ENCODE measurements at places on chromosomes 5 and 9.

DNA sequence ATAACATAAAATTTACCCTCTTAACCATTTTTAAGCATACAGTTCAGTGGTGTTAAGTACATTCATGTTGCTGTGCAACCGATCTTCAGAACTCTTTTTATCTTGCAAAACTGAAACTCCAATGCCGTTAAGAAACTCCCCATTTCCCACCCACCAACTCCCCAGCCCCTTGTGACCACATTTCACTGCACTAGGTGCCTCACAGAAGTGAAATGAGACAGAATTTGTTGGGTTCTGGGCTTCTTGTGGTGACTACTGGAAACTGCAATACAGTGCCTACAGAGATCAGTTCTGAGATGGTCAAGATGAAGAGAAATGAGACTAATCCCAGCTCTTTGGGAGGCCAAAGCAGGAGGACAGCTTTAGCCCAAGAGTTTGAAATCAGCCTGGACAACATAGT lies 202.1 kb upstream of the SLC30A5 start:
- H3K4me1 ChIP-seq, result no peaks in the 10 kb centered on the region
- H3K27ac ChIP-seq, result no peak overlapping the region
- DNase-seq, result no peak
- no peaks in the 10 kb centered on the region for H3K27me3 ChIP-seq

- no peaks in the 10 kb centered on the region for H3K4me1 ChIP-seq
- H3K36me3 ChIP-seq, result no peaks in the 10 kb centered on the region
- H3K27ac ChIP-seq, result no peak overlapping the region
- no peaks in the 10 kb centered on the region for H3K27me3 ChIP-seq
These were observed 39.8 kb upstream of the PITX1 start for GRCh38 chr5:135073761-135074345.

DNA sequence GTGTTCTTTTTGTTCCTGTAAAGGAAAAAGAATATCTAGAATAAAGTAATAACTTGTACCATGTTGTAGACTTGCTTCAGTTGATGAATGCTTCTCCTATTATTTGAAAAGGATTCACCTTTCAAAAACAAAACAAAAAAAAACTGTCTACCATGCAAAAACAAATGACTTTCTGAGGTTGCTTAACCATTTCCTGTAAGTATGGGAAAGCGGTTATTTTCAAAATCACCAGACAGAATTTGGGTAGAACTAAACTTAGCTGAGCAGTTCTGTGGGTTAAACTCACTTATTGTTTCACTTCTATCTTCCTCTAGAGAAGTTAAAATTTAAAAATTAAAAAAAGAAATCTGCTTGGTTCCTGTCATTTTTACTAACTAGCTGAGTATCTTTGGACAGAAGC lies 25.2 kb downstream of the LNPEP start:
- H3K36me3 ChIP-seq, result no peaks in the 10 kb centered on the region
- H3K27ac ChIP-seq, result no peak overlapping the region
- H3K4me1 ChIP-seq, result no peaks in the 10 kb centered on the region
- H3K27me3 ChIP-seq, result no peaks in the 10 kb centered on the region
- DNase-seq, result no peak

GRCh38 chr5:164098531-164098930 lies 593.1 kb downstream of the MAT2B start:
- H3K4me3 ChIP-seq, result no peak overlapping the region
- no peaks in the 10 kb centered on the region for H3K4me1 ChIP-seq
- no peaks in the 10 kb centered on the region for H3K36me3 ChIP-seq
- no peak overlapping the region for H3K27ac ChIP-seq

GRCh38 chr5:80082731-80083100 lies 47.6 kb downstream of the THBS4 start:
- peak; percentile 11 for DNase-seq
- H3K4me1 ChIP-seq, result peaks cover 3% of the 10 kb centered on the region
- H3K4me3 ChIP-seq, result no peak overlapping the region

DNA sequence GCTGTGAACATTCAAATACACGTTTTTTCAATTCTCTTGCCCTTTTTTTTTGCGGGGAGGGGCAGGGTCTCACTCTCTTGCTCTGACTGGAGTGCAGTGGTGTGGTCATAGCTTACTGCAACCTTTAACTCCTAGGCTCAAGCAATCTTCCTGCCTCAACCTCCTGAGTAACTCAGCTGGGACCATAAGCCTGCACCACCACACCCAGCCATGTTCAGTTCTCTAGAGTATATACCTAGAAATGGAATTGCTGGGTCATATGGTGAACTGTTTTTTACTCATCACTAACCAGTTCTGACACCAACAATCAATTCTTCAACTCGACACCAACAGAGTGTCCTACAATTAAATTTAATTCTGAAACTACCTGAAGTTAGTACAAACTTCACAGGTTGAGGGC lies 85.5 kb upstream of the ZNF169 start:
- no peak overlapping the region for H3K4me3 ChIP-seq
- no peaks in the 10 kb centered on the region for H3K4me1 ChIP-seq
- no peak for DNase-seq
- no peaks in the 10 kb centered on the region for H3K27me3 ChIP-seq

- no peaks in the 10 kb centered on the region for H3K27me3 ChIP-seq
- peak; percentile 37 for DNase-seq
- H3K36me3 ChIP-seq, result peaks cover 11% of the 10 kb centered on the region
- no peak overlapping the region for H3K27ac ChIP-seq
These were observed 732 bp downstream of the SNAPC3 start for GRCh38 chr9:15423231-15423985.

- no peak overlapping the region for H3K4me3 ChIP-seq
- H3K4me1 ChIP-seq, result no peaks in the 10 kb centered on the region
- H3K27ac ChIP-seq, result no peak overlapping the region
- H3K36me3 ChIP-seq, result no peaks in the 10 kb centered on the region
- no peaks in the 10 kb centered on the region for H3K27me3 ChIP-seq
These were observed 1138.2 kb downstream of the TAF11L14 start for GRCh38 chr5:18772475-18772874.

DNA sequence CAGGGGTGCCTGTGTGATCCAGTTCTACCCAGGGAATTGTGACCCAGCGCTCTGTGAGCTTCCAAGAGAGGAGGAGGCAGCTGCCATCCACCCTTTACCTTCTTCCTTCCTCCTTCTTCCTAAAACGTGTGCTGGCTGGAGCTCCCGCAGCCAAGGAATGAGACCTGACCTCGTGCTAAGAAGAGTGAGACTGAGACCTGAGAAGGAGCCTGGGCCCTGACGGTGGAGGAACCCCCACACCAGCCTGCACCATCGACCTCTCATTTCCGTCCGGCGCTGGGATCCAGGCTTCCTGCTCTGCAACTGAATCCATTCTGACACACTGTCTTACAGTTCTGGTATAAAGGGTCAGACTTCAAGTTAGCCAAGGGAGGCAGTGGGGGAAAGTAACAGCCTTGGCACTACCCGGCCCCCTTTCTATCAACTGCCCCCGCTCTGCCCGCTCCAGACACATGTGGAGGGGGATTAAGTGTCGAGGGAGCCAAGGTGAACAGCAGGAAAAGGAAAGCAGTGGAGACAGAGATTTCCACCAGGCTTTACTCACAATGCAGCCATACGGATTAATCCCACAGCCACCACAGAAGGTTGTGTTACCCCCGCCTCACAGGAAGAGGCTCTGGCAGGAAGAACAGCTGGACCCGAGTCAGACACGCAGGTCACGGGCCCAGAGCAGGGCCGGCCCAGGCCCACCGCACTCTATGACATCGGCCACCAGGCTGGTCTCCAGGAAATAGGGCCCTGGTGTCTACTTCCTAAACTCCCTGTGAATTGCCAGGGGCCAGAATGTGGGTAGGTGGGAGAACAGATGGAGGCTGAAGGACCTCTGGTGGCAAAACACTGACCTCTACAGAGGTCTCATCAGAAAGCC lies 15.8 kb downstream of the MGAT1 start:
- H3K4me1 ChIP-seq, result peaks cover 29% of the 10 kb centered on the region
- DNase-seq, result peak; percentile 25
- peak overlapping the region; percentile 92 for H3K27ac ChIP-seq
- H3K27me3 ChIP-seq, result no peaks in the 10 kb centered on the region
- peaks cover 28% of the 10 kb centered on the region for H3K36me3 ChIP-seq

DNA sequence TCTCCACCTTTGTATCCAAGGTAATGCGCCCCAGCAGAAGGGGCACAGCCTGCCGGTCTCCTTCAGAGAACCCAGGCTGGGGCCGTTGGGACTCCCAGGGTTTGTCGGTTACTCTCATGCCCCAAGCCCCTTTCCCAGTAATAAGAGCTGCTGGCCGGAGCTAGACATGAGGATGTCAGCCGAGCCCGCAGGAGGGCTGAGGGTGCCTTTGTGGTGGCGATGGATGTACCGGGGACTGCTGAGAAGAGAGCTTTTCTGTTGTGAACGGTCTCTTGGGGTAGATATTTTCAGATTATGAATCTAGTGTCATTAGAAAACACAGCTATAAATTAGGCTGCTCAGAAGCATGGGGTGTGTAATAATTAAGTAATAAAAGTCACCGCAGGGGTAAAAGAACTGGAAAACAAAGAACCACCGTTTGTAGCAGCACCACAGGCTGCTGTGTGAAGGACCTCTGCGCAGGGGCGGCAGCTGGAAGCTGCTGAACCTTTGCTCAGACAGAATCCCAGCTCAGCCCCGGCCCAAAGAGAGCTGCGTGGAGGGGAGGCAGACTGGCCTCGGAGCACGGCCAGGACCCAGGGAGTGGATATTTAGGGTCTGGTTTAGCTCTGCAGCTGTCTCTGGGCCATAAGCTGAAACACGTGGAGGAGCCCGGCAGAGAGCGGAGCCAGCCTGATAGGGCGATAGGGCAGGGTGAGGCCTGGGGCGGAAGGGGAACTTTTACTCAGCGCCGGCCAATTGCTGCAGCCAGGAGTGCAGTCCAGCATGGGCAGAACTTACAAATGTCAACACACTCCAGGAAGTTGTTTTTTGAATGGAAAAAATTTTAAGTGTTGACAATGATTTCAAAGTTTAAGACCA lies 50.5 kb upstream of the BARHL1 start:
- no peaks in the 10 kb centered on the region for H3K4me1 ChIP-seq
- no peak overlapping the region for H3K27ac ChIP-seq
- no peak overlapping the region for H3K4me3 ChIP-seq
- no peaks in the 10 kb centered on the region for H3K27me3 ChIP-seq
- DNase-seq, result no peak

GRCh38 chr9:88303721-88304451 lies 84.4 kb upstream of the SPIN1 start:
- H3K27ac ChIP-seq, result no peak overlapping the region
- H3K4me3 ChIP-seq, result no peak overlapping the region
- H3K27me3 ChIP-seq, result no peaks in the 10 kb centered on the region
- H3K36me3 ChIP-seq, result no peaks in the 10 kb centered on the region
- no peaks in the 10 kb centered on the region for H3K4me1 ChIP-seq
- peak; percentile 24 for DNase-seq

GRCh38 chr5:141963701-141964100 lies 5.2 kb upstream of the RNF14 start:
- H3K27ac ChIP-seq, result no peak overlapping the region
- no peak for DNase-seq
- no peaks in the 10 kb centered on the region for H3K4me1 ChIP-seq
- no peaks in the 10 kb centered on the region for H3K36me3 ChIP-seq
- no peak overlapping the region for H3K4me3 ChIP-seq

GRCh38 chr5:63860379-63860778 lies 101.9 kb downstream of the HTR1A start:
- H3K36me3 ChIP-seq, result no peaks in the 10 kb centered on the region
- H3K4me1 ChIP-seq, result no peaks in the 10 kb centered on the region
- H3K4me3 ChIP-seq, result no peak overlapping the region
- H3K27me3 ChIP-seq, result no peaks in the 10 kb centered on the region

GRCh38 chr9:9747787-9748186 lies 865.0 kb downstream of the PTPRD start:
- peak; percentile 27 for DNase-seq
- H3K36me3 ChIP-seq, result no peaks in the 10 kb centered on the region

- DNase-seq, result peak; percentile 18
- peak within 1 kb of the TSS; percentile 61 for H3K4me3 ChIP-seq
- no peak within 1 kb of the TSS for H3K27ac ChIP-seq
These were observed at the start of gene ANGPTL2 for GRCh38 chr9:127122176-127123063. Gene ANGPTL2 (minus strand): TSS chr9:127122635. CDS start chr9:127108731, 13,904 bp downstream.

DNA sequence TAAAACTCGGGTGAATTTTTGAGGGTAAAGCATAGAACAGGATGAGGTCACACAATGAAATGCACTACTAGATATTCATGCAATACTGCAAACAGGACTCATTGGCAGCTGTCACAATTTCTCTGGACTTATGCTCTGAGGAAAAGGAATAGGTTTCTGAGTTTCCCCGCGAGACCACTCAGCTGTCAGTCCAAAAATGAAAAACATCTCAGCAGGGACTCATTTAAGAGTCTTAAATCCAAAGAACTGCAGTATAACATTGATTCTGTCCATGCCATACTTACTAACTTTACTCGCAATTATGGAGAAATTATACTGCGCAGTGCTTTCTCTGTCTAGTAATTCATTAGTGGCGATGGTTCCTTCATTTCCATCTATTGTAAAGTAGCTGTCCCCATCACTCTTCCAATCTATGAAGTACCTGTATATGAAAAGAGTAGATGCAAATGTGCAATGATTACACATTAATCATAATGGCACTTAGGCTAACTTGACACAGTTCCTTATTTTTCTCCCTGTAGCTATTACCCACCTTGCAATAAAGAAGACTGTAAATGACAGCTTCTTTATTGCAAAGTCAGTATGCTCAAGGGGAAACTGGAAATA lies 1070.0 kb downstream of the CDH12 start:
- no peak overlapping the region for H3K27ac ChIP-seq
- H3K36me3 ChIP-seq, result no peaks in the 10 kb centered on the region
- H3K27me3 ChIP-seq, result no peaks in the 10 kb centered on the region

DNA sequence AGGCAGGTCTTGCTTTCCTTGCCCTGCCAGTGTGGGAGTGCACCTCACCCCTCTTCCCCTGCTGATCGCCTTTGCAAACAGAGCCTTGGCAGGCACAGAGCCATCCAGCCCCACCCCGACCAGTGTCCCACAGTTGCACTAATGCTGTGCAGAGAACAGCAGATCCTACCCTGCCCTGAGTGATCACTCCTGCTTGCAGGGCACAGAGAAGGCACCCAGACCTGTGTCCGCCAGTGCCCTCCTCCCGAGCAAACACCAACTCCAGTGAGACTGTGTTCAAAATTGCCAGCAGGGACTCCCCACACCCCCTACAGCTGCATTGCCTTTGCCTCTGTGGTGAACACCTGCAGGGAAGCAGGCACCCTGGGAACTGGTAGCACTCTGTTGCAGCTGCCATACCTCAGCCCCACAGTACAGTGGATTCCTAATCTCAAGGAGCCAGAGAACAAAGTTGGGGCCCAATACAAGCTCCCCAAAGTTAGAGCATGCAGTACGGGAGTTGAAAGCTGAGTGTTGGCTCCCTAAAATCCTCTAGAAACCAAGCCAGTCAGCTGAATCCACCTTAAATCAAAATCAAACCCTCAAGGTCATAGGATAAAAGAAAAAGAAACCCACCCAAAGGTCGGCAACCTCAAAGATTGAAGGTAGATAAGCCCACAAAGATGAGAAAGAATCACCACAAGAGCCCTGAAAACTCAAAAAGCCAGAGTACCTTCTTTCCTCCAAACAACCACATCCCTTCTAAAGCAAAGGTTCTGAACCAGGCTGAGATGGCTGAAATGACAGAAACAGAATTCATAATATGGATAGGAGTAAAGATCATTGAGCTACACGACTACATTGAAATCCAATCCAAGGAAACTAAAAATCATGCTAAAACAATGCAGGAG lies 92.9 kb upstream of the PIK3R1 start:
- no peak overlapping the region for H3K4me3 ChIP-seq
- no peaks in the 10 kb centered on the region for H3K4me1 ChIP-seq
- H3K36me3 ChIP-seq, result no peaks in the 10 kb centered on the region
- no peaks in the 10 kb centered on the region for H3K27me3 ChIP-seq
- DNase-seq, result no peak

Data from trophoblast cell (in vitro differentiated cells and primary cell).